ENCODE measurements at places on chromosomes 12 and 14.

DNA sequence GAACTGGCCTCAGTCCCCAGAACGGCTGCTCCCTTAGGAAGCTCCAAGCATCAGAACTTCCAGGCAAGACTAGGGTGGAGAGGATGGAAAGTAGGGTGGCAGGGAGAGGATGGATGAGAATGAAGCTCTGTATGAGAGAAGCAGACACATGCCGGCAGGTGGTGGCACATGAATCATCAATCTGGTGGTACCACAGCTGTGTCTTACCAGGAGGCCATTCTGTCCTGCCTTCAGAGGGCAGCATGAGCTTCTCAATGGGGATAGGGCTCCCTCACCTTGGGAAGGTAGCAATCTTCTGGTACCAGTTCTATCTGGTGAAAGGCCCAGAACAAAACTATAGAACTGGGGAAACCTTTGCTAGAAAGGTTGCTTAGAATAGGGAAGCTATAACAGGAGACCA, 55.4 kb upstream of the PYGL start:
- DNase-seq: no peak

- no peak for DNase-seq
Observed at GRCh38 chr14:24122898-24123297, 7.6 kb upstream of the FITM1 start.

DNA sequence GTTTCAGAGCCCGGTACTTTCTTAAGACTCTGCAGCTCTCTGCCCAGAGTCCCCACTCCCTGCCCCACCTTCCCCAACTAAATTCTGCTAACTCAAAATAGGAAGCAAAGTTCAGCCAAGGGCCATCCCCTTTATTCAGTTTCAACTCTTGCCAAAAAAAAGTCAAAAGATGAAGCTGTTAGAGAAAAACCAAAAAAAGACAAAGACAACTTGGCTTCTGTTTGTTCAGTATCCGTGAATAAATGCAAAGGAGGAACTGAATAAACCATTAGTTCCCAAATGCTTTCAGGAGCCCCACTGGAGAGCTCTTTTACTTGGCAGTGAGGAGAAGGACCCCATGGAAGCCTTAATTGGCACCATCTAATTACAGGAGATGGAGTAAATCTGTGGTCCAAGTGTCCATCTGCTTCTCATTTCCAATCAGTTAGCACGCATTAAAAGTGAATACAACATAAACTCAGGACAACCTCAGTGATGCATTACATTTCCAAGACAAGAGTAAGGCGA, 155.4 kb upstream of the GZMB start:
- DNase-seq: no peak

DNA sequence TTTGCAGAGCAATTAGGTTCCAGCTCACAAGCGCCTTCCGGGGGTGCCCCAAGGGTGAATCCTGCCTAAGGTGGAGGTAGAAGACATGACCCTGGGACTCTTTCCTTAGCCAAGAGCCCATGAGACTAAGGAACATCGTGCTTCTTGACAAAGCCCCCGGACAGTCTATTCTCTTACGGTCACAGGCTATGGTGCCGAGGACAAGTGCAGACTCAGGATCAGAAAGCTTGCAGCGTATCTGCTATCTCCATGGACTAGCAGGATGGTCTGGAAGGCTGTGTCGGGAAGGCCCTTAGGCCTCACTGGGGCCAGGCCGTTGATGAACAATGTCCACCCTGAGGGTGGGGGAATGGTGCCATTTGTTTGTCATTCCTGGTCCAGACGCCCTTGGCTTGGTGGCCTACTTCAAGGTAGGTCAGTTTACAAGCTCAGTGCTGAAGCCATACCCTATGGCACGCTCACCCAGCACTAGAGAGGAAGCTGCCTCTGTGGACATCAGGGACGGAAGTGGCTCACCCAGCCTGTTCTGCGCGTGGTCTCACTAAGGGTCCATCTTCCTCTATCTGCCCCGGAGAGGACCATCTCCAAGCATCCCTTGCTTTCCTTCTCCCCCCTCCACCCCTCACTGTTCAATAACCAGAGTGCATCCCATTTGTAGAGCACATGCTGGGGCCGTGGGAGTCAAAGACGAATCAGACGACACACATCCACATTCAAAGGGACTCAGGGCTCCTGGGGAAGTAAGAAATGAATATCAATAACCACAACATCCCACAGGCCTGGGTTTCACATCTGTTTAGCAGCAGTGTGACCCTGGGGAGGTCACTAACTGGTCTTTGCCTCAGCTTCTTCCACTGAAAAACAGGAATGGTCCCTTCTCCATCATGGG, 45.0 kb upstream of the IQSEC3 start:
- no peak for DNase-seq

DNA sequence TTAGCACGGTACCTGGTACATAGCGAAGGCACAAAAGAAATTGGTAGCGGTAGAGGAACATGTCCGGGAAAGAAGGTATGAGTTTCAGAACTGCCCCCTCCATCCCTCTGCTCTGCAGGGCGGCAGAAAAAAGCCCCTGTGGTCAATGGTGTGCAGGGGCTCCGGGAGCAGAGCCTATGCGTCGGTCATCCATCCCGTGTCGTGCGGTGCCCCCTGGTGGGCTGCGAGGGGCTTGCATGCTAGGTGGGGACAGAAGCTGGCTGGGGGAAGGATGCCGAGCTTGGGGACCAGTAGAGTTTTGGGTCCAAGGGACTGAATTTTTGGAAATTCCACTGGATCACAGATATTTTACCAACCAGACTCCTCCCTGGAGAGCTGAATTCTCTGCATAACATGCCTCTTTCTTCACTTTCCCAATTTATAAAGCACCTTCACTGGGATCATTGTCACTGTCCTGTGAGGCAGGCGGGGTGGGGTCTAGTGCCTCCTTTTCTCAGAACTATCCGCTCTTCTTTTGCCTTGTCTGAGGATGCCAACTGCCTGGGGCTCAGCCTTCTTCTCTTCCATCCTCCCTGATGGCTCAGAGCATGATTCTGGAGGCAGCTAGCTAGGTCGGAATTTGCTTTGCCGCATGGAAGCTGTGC, 148.7 kb downstream of the SMOC1 start:
- peak; percentile 33 for DNase-seq

GRCh38 chr12:110923192-110923591, 2.8 kb upstream of the MYL2 start:
- no peak for DNase-seq

DNA sequence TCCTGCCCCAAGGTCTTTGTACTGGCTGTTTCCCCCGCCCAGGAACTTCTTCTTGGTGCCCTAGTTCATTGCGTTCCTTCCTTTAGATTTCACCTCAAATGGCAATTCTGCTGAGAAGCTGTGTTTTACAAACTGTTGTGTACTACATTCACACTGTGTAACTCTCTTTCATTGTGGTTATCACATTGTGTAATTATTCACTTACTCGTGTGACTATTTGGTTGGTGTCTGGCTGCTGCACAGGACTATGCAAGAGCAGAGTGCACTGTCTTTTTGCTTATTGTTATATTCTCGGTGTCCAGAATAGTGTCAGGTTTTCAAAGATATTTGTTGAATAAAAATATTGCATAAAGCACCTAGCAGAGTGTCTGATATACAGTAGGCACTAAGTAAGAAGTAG, 177.2 kb upstream of the PRICKLE1 start:
- DNase-seq: no peak

DNA sequence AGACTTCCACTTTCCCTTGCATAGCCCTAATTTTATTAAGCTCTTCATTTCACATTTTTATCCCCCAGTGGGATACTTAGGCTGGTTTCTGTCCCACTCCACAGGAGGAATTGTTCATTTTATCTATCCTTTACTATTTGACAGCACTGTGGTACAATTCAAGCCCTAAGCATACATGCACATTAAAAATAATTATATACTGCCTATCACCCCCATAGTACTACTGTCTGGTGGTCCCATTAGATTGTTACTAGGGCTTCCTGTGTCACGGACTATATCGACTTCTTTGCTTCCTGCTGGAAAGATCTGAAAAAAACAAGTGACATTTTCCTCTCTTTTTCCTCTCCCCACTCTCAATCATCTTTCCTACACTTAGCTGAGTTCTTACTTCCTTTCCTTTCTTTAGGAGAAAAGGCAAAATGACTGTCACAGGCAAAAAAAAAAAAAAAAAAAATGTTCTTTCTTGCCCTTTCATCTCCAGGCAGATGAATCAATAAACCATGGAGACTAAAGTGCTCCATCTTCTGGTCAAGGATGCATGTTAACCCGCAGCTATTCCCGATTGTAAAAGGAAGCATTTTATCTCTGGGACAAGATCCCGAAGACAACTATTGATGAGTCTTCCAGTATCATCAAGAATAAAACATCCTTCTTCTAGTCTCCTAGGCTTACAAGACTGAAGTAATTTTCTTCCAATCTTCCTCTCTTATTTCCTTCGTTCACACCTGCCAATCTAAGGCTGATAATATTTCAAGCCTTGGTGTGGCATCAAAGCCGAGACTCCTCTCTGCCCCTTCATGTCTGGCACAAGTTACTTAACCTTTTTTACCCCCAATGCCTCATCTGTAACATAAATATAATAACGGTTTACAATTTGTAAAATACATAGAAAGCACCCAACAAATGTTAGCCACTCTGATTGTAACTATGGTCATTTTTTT, 94.4 kb upstream of the PLEKHG7 start:
- DNase-seq: no peak

- no peak for DNase-seq
Observed at GRCh38 chr12:60494244-60494643, 898.4 kb downstream of the SLC16A7 start.

DNA sequence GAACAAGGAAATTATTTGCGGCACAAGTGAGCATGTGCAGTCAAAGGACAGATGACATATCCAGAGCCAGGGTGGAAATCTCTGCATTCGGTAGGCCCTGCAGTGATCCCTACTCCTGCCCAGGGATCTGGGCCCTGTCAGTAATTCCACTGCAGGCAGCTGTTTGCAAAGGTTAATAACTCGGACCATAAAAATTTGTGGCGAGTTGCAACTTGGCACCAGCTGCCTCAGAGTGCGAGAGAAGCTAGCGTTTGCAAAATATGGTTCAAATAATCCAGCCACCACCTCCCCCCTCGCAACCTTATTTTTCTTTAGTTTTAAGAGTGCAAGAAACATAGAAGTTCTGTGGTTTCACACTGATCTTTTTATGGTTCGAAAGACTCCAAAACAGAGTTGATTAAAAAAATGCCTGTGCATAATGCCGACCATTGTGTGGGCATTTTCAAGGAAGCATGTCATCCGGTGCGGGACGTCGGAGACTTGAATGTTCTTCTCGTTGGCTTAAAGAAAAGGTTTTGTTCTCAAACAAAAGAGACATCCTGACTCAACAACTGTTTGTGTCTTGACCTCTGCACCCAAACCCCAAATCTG, 224.5 kb downstream of the BCL11B start:
- no peak for DNase-seq

DNA sequence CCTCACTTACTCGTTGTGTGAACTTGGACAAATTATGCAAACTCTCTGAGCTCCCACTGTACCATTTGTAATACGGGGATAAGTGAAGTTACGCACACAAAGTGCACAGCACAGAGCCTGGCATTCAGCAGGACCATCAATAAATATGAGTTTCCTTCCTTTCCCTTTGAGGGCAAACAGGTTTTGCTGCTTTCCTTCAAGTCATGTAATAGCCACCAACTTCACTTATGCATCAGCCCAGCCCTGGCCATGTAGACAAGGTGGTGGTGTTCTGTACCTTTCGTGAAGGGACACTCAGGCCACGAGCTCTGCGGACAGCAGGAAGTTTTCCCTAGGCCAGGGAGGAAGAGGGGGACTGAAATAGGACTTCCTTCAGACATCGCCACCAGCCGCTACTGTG, 272.7 kb downstream of the CACNA1C start:
- no peak for DNase-seq

DNA sequence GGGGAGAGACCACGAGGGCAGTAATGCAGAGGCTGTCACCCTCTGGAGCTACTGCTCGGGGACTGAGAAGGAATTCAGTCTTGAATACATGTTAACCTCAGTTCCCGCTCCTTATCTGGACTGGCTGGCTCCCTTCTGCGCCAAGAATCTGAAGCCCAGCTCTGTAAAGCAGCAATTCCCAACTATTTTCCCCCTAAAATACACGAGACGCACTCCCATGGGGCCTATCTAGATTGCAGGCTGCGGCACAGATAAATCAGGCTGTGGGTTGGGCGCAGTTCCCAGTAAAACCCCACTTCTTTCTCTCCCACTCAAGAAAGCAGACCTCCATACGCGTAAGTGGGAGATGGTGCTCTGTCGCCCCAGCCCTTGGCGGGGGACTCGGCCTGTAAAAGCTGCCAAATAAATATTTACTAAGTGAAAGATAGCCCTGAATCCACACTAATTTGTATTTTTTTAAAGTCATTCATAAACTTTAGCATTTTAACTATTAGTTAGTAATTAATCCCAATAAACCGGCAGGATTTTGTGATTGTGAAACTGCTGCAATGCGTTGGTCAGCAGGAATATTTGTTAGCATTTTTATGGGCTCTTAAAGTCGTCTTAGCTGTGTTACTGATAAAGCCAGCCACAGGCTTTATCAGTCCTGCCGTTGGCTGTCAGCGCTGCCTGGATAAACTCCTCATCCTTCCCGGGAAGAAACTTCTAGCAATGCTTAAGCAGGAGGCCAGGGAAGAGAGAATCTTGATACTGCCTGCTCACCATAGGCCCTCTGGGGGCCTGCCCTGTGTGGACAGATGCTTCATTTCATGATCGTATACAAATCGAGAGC, 17.8 kb downstream of the FBXL14 start:
- no peak for DNase-seq

GRCh38 chr14:99758121-99758821, 34.9 kb upstream of the EML1 start:
- no peak for DNase-seq

DNA sequence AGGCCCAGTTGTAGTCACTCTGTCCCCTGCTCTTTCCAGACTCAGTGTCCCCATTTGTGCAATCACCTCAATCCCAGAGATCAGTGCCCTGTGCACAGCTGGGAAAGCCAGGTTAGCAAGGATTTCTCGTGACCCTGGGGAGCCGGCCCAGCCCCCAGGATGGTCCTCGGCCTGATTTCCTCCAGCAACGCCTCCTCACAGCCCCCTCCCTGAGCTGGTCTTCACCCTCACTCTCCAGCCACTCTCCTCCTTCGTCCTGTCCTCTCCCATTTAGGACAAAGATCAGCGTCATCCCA, 194.8 kb upstream of the C14orf180 start:
- DNase-seq: no peak

GRCh38 chr14:66206554-66206953, 279.6 kb upstream of the CCDC196 start:
- DNase-seq: no peak

DNA sequence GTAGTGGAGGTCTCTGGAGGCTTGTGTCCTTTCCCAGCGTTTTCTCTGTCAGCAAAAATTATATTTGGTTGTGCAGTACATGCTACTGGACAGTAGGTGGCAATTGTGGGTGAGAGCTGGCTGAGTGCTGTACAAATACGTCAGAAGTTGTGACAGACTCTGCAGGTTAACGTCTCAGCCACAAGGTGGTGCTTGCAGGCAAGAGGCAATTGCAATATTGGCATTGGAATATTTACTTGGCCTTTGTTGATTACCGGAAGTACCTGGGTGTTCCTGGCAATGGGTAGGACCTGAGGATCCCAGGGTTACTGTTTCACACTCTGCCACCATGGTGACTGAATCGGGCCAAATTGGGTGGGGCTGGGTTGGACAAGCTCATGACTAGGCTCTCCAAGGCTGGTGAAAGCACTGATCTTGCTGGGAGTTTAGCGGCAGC, 333.9 kb upstream of the LMO3 start:
- DNase-seq: no peak

All from stimulated activated CD8-positive, alpha-beta memory T cell treated with anti-CD3 and anti-CD28 coated beads, Interleukin-15, amount 100 ng/mL, for 1 hour (primary cell).